Esophagus mucosa (tissue), 1 donor: ENCODE measurements at places on chromosomes 13 and 19. TPM values are rescaled to one million over a fixed set of nuclear protein-coding genes. Genes with fewer than 3 reads are reported as not detected.

CDC42EP5 gene
- 18.2 TPM for total RNA-seq

KLF1 gene
- not detected for total RNA-seq

SIGLEC6 gene
- 0.44 TPM for total RNA-seq

PPP1R13L gene
- total RNA-seq: 186 TPM

ARRDC2 gene
- total RNA-seq: 6.3 TPM

SHISA7 gene
- total RNA-seq: not detected

C5AR2 gene
- 1.7 TPM for total RNA-seq

DLEU7 gene
- not detected for total RNA-seq

ZNF208 gene
- total RNA-seq: 0.60 TPM

CBY2 gene
- 0.32 TPM for total RNA-seq

ACP7 gene
- total RNA-seq: 0.32 TPM

SIGLECL1 gene
- not detected for total RNA-seq

ZNF8 gene
- total RNA-seq: 2.9 TPM

KHSRP gene
- total RNA-seq: 148 TPM

NANOS3 gene
- total RNA-seq: not detected

VAV1 gene
- total RNA-seq: 1.3 TPM

TSHZ3 gene
- 1.6 TPM for total RNA-seq

PEPD gene
- total RNA-seq: 52.4 TPM

FSD1 gene
- 0.36 TPM for total RNA-seq

KCNJ14 gene
- total RNA-seq: 0.76 TPM

TTC9B gene
- total RNA-seq: not detected

SIGLEC12 gene
- not detected for total RNA-seq

ZNF548 gene
- 6.9 TPM for total RNA-seq

AP1M2 gene
- total RNA-seq: 61.5 TPM

ZBTB45 gene
- total RNA-seq: 8.0 TPM

OR4F17 gene
- not detected for total RNA-seq

KLK3 gene
- total RNA-seq: not detected

DNAAF3 gene
- total RNA-seq: 1.9 TPM

RGL3 gene
- 0.64 TPM for total RNA-seq

KIRREL2 gene
- total RNA-seq: 0.24 TPM

ZNF211 gene
- 4.0 TPM for total RNA-seq

LILRB5 gene
- total RNA-seq: 0.32 TPM

POLR2I gene
- 72.0 TPM for total RNA-seq

KASH5 gene
- total RNA-seq: not detected

FUT1 gene
- total RNA-seq: 6.1 TPM

ZNF296 gene
- total RNA-seq: 8.1 TPM

AMH gene
- 0.56 TPM for total RNA-seq

HIF3A gene
- 4.0 TPM for total RNA-seq
